ENCODE measurements at places on chromosomes 11 and 22. TPM values are rescaled to one million over a fixed set of nuclear protein-coding genes. Genes with fewer than 3 reads are reported as not detected.

DNA sequence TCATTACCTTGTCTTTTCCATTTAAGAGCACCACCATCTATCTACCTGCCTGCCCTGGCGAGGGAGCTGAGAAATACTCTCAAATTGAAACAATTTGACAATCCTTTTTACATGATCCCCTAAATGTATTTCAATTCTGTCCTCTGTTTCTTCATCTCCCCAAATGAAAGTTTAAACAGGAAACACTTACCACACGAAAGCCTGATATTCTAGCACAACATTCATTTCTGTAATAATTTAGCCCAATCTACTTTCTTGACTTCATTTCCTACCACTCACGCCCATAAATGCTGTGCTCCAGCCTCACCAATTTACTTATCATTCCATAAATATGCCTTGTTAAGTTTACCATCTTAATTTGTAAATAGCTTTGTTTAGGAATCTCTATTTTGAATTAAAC, 89.8 kb upstream of the MS4A8 start:
- DNase-seq: no peak

DNA sequence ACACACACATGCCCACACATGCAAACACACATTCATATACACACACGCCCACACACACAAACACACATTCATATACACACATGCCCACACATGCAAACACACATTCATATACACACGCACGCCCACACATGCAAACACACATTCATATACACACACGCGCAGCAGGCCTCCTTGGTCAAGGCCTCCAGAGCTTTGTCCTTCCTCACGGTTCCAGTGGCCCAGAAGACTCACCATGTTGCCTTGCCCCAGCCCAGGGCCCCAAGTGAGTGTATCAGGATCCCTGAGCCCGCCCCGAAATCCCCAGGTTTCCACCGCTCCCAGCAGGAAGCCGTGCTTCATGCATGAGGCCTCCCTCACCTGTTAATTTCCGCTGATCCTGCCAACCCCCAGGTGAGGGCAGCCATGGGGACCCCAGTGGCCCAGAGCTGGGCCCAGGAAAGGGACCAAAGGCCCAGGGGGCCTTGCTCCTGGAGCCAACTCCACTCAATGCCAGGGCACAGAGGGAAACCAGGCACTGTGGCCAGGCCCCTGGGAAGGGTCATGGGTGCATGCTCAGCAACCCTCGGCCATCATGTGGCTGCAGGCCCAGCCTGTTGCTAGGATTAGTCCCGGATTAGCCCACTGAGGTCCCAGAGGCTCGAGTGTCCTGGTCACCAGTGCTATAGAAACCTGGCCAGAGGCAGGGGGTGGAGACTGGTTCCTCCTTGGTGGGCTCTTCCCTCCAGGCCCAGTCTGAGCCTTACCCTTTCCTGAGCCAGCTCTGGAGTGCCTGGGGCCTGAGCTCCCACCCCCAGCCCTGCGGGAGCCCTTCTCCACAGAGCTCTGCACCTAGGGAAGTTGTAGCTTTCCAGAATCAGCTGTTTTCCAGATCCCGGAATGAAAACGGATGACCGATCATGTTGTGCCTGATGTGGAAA, 34.4 kb downstream of the IGF2 start:
- no peak for DNase-seq

Gene GAL3ST1
- 3.6 TPM for polyA plus RNA-seq

Gene TMEM9B
- polyA plus RNA-seq: 41.8 TPM

Data from muscle of arm (tissue), 14 donors.